ENCODE measurements at places on chromosomes 6 and 20. TPM values are rescaled to one million over a fixed set of nuclear protein-coding genes. Genes with fewer than 3 reads are reported as not detected.

- DNase-seq, result no peak
- H3K4me1 ChIP-seq, result peaks cover 39% of the 10 kb centered on the region
- no peaks in the 10 kb centered on the region for H3K36me3 ChIP-seq
- H3K4me3 ChIP-seq, result no peak overlapping the region
- H3K27me3 ChIP-seq, result peaks cover 18% of the 10 kb centered on the region
Observed at GRCh38 chr6:105990151-105990550, 96.0 kb upstream of the PRDM1 start.

The TREM1 gene
- 11.7 TPM for total RNA-seq

DNA sequence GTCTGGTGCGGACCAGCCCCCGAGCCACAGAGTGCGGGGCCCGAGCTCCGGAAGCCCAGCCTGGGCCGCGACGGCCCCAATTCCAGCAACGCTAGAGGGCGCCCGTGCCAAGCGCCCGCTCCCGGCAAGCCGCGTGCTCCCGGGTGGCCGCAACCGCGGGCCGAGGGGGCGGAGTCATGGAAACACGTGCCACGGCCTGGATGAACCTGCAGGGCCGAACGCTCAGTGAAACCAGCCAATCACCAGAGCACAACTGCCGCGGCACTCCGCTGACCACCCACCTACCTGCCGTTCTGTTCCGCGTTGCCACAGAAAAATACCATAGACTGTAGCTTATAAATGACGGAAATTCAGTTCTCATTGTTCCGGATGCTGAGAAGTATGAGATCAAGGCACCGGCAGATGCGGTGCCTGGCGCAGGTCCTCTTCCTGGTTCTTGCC is 85.7 kb upstream of the FOXC1 start:
- H3K4me1 ChIP-seq, result peaks cover 13% of the 10 kb centered on the region
- no peak for DNase-seq
- H3K4me3 ChIP-seq, result peak overlapping the region; percentile 61

The POPDC3 gene
- total RNA-seq, result not detected

- no peak for DNase-seq
- H3K36me3 ChIP-seq, result no peaks in the 10 kb centered on the region
- no peak overlapping the region for H3K4me3 ChIP-seq
- H3K4me1 ChIP-seq, result no peaks in the 10 kb centered on the region
- H3K27ac ChIP-seq, result no peak overlapping the region
- no peaks in the 10 kb centered on the region for H3K27me3 ChIP-seq
Observed at GRCh38 chr6:107154131-107154800, 39.0 kb upstream of the BEND3 start.

DNA sequence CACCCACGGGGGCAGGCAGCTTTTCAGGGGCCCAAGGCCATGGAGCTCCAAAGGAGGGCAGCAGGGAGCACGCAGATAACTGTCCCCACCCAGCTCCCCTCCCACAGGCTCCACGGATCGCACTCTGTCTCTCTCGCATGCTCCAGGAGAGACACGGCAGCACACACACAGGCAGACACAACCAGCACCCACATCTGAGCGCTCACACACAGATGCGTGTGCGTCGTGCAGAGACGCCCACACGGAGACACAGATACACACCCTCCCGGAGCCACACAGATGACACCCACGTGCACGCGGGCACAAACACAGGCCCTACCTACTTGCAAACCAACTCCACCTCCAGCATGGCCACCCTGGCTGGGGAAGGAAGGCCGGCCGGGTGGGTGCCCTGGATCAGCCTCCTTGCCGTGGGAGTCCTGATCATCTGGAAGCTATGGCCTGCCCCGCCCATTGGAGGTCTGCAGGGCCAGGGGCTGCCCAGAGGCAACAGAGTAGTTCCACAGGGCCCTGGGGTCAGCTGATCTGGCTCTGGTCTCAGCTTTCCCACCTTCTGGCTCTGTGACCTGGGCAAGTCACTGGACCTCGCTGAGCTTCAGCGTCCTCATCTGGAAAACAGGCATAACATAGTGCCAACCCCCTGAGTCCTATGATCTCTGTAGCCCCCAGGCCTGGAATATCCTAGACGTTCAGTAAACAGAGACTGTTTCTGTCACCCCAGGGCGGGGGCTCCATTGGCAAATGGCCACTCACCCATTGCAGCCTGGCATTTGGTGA is 31.5 kb downstream of the AAR2 start:
- no peak overlapping the region for H3K27ac ChIP-seq
- no peaks in the 10 kb centered on the region for H3K4me1 ChIP-seq
- DNase-seq, result no peak
- H3K4me3 ChIP-seq, result no peak overlapping the region
- H3K36me3 ChIP-seq, result no peaks in the 10 kb centered on the region

DNA sequence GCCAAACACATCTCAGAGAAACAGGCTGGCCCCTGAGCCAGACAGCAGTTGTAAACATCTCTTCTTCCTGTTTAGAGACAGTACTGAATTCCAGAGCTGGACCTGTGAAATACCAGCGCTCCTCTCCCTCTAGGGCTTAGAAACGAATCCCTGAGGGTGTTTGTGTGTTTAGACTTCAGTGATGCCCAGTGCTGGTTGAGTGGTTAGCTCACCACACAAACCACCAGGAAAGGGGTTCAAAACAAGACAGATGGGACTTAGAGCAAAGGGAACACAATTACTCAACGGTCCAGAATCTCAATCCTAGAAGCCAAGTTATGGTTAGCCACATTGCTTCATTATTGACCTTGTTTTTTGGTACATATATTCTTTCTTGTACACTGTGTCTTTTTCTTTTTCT is 108.7 kb upstream of the TMEM170B start:
- no peak overlapping the region for H3K4me3 ChIP-seq
- H3K27me3 ChIP-seq, result no peaks in the 10 kb centered on the region
- DNase-seq, result no peak
- peaks cover 44% of the 10 kb centered on the region for H3K4me1 ChIP-seq
- peak overlapping the region; percentile 94 for H3K27ac ChIP-seq
- H3K36me3 ChIP-seq, result no peaks in the 10 kb centered on the region

DNA sequence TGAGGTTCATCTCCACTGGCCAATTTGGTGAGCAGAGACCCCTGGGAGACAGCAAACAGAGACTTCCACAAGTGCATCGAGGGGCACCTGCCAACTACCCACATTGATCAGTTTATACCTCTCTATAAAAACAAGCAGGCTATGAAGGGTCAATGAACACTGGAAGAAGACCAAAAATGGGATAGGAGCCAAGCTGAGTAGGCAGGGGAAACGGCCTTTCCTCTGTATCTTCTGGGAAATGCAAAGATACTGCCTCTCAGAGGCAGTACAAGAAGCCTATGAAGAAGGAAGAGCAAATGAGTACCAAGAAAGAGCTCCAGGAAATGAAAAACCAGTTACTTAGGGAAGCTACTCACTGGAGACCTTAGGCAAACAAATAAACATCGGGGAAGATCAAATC is 247.7 kb downstream of the GMDS start:
- no peaks in the 10 kb centered on the region for H3K4me1 ChIP-seq
- H3K36me3 ChIP-seq, result no peaks in the 10 kb centered on the region
- no peak overlapping the region for H3K27ac ChIP-seq
- H3K27me3 ChIP-seq, result no peaks in the 10 kb centered on the region
- H3K4me3 ChIP-seq, result no peak overlapping the region

Data from thoracic aorta (tissue), 2 donors.